Activated naive CD4-positive, alpha-beta T cell treated with anti-CD3 and anti-CD28 coated beads for 36 hours (primary cell): ENCODE measurements at places on chromosomes 16 and 17.

DNA sequence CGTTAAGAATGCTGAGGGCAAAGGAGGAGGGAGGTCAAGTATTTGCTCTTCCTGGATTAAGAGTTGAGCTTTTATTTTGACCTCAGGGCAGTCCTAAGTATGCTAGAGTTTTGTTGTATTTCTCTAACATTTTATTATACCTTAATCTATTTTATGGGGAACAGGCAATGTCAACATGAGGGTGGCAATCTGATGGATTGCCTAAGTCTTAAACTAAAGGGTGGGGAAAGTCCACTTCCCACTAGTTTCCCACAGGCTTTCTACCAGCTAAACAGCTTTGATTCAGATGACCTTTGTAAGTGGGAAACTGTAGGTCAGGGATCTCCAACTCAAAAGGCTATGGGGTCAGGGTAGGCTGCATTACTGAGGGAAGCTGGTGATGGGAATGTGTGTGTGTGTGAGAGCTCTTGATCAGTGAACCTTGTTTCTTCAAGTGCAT lies 24.9 kb downstream of the HSD17B2 start:
- no peak for DNase-seq

DNA sequence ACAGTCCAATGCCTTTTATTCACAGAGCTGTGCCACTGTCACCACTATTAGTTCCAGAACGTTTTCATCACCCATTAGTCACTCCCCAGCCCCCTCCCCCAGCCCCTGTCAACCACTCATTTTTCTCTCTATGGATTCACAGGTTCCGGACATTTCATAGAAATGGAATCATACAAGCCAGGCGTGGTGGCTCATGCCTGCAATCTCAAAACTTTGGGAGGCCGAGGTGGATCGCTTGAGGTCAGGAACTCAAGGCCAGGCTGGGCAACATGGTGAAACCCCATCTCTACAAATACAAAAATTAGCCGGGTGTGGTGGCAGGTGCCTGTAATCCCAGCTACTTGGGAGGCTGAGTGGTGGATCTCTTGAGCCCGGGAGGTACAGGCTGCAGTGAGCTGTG lies 759 bp upstream of the PAM16 start:
- peak; percentile 46 for DNase-seq

- DNase-seq, result no peak
Observed at GRCh38 chr17:63173903-63174302, 207.9 kb downstream of the TANC2 start.

DNA sequence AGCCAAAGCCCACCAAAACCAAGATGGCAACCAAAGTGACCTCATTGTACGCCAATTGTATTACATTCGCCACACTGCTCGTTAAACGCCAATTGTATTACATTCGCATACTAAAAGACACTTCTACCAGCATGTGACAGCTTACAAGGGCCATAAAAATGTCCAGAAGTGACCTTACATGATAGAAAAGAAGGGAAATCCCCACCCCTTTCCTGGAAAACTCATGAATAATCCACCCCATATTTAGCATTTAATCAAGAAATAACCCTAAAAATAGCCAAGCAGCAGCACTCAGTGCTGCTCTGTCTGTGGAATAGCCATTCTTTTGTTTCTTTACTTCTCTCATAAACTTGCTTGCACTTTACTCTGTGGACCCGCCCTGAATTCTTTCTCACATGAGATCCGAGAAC lies 25.7 kb downstream of the PSMD7 start:
- no peak for DNase-seq

DNA sequence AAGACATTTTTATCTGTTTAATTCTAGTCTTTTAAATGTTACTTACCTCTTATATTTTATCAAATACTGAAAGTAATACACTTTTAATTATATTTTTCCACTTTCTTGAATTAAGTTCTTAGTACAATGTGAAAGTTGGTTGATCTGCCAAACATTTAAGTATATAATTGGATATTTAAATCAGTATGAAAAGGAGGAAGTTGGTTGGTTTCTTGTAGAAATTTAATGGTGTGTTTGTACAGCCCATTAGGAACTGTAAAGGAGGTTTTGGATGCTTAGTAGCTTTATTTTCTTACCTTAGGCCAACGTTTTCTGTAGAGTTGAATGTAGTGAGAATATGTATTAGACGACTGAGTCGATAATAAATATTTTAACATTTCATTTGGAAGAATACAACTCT lies 5.4 kb downstream of the NFATC3 start:
- no peak for DNase-seq
